ENCODE measurements at places on chromosomes 5 and 9. TPM values are rescaled to one million over a fixed set of nuclear protein-coding genes. Genes with fewer than 3 reads are reported as not detected.

GRCh38 chr9:113129884-113130283 lies 20.9 kb upstream of the SLC31A2 start:
- DNase-seq, result no peak

GRCh38 chr5:158039441-158039840 lies 180.5 kb upstream of the CLINT1 start:
- DNase-seq, result no peak

Gene IL13
- not detected for polyA plus RNA-seq

- DNase-seq, result no peak
These were observed 104.1 kb downstream of the UGCG start for GRCh38 chr9:112000743-112001142.

DNA sequence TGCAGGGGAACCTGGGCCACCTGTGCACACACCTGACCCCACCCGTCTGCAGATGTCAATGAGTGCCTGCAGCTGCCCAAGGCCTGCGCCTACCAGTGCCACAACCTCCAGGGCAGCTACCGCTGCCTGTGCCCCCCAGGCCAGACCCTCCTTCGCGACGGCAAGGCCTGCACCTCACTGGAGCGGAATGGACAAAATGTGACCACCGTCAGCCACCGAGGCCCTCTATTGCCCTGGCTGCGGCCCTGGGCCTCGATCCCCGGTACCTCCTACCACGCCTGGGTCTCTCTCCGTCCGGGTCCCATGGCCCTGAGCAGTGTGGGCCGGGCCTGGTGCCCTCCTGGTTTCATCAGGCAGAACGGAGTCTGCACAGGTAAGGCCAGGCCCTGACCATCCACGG lies 14.5 kb upstream of the ASS1 start:
- no peak for DNase-seq

GRCh38 chr5:137061382-137061781 lies 437.7 kb downstream of the SPOCK1 start:
- no peak for DNase-seq

DNA sequence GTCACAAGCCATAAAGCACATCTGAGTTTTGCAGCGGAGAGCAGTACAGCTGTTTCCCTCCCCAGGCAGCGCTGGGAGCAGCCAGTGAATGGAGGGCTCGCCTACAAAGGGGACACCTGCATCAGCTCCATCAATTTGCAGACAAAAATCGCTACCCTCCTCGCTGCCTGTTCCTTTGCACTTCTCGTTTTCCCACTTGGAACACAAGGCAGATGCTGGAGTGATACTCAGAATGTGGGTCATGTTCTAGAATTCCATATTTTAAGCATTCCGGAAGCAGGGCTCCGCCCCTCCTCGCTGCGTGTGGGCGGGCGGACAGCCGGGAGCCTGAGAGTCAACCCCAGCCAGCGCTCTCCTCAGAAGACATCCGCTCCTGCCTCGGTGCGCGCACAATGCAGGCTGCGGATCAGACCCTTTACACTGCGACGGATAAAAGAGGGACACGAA lies 92.1 kb downstream of the LMNB1 start:
- DNase-seq, result peak; percentile 30

- no peak for DNase-seq
These were observed 34.7 kb upstream of the ADRB2 start for GRCh38 chr5:148791696-148792095.

Gene PRUNE2
- 3.6 TPM for polyA plus RNA-seq

Gene ANKRD18A
- not detected for polyA plus RNA-seq

Gene IL17B
- not detected for polyA plus RNA-seq

DNA sequence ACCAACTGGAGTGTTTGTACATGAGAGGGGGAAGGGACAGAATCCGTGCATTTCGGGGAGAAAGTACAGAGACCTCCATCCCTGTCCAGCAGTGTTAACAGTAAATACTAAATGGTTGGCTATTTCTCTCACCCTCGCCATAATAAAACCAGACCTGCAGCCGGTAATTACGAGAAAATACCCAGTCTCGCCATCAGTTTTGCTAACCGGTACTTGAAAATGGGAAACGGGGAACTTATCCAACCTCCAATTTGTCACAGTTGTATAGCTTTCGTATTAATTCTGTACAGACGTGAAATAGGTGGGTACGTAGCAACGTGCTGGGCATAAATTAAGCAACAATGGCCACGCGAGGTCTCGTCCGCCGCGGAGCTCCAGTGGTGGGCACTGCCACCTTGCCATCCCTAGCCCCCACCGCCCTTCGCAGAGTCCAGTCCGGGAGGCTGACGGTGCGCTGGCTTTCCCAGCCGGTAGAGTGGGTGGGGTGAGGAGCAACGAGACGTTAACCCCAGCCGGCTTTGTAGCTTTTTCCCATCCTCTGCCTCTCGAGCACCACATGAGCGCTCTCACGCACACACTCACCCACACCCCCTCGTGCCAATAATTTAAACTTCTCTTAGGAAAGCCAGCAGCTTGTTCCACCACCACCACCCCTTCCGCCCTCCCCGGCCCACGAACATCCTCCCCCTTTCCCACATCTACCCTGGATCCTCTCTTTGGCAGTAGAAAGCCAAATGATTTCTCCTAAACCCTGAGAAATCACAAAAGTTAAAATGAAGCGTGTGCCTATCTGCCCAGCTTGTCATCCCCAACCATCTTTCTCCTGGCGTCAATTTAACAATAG lies 1.8 kb downstream of the ELAVL2 start:
- peak; percentile 39 for DNase-seq

- no peak for DNase-seq
These were observed 64.2 kb upstream of the OLFM1 start for GRCh38 chr9:135023088-135023785.

- DNase-seq, result no peak
These were observed 17.0 kb upstream of the RPS23 start for GRCh38 chr5:82295144-82295543.

DNA sequence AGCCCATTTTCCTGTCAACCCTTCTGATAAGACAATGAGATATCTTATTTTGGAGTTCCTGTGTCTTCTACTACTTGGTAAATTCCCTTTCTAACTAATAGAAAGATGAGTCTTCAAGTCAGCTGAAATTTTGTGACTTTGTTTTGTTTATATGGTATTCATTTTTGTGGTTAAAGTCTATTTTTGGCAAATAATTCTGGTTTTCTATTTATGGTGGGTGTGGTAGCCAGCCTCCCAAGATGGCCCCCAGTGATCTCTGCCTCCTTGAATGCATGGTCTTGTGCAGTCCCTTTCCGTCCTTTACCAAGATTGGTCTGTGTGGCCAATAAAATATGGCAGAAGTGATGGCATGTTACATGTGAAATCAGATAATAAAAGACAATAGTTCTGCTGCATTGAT lies 91.5 kb downstream of the NR3C1 start:
- no peak for DNase-seq

GRCh38 chr9:82784589-82784988 lies 278.4 kb downstream of the RASEF start:
- no peak for DNase-seq

GRCh38 chr5:117327511-117327910 lies 752.9 kb upstream of the SEMA6A start:
- no peak for DNase-seq

- DNase-seq, result peak; percentile 57
These were observed 127.9 kb downstream of the PIK3R1 start for GRCh38 chr5:68343421-68343826.

Gene PTGER4
- polyA plus RNA-seq, result 1.7 TPM

GRCh38 chr9:38432922-38433510 lies 8.8 kb upstream of the IGFBPL1 start:
- no peak for DNase-seq

Gene EPB41L4A
- 1.0 TPM for polyA plus RNA-seq

Gene PCDHA8
- not detected for polyA plus RNA-seq

GRCh38 chr5:56147106-56147505 lies 86.0 kb downstream of the ANKRD55 start:
- no peak for DNase-seq

- no peak for DNase-seq
These were observed 248.6 kb upstream of the NR4A3 start for GRCh38 chr9:99573085-99573484.

Gene MAT2B
- 72.7 TPM for polyA plus RNA-seq

GRCh38 chr5:31786090-31786631 lies 147.2 kb downstream of the PDZD2 start:
- peak; percentile 53 for DNase-seq

Gene AK6
- polyA plus RNA-seq, result 70.7 TPM

Gene SLC6A19
- not detected for polyA plus RNA-seq

Gene PTGES2
- polyA plus RNA-seq, result 119 TPM

Gene GDF9
- 1.2 TPM for polyA plus RNA-seq

Gene NUTM2G
- not detected for polyA plus RNA-seq

- DNase-seq, result no peak
These were observed 139.8 kb downstream of the NPR3 start for GRCh38 chr5:32850817-32851496.

DNA sequence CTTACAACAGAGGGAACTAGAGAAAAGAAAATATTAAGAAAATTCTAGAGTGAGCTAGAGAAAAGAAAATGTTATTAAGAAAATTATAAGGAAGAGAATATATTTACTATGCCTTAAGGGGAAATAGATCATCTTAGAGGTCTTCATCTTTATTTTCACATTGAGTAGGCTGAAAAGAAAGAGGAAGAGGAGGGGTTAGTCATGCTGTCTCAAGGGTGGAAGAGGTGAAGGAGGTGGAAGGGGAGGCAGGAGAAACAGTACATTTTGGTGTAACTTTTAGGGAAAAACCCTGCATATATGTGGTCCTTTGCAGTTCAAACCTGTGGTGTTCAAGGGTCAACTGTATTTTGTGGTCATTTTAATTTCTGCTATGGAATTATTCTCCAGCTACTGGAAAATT lies 46.6 kb downstream of the PPIP5K2 start:
- no peak for DNase-seq

Measured in psoas muscle (tissue), 8 donors.